T-helper 17 cell (primary cell): ENCODE measurements at places on chromosomes 7 and 10.

DNA sequence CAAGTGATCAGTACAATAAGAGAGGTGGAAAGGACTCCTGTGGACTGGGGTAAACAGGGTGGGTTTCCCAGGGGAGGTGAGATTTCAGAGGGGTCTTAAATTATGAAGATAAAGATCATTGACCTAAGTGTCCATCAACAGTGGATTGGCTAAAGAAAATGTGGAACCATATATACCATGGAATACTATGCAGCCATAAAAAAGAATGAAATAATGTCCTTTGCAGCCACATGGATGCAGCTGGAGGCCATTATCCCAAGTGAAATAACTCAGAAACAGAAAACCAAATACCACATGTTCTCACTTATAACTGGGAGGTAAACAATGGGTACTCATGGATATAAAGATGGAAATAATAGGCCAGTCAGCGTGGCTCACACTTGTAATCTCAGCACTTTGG, 28.9 kb upstream of the CUX1 start:
- no peak for DNase-seq

DNA sequence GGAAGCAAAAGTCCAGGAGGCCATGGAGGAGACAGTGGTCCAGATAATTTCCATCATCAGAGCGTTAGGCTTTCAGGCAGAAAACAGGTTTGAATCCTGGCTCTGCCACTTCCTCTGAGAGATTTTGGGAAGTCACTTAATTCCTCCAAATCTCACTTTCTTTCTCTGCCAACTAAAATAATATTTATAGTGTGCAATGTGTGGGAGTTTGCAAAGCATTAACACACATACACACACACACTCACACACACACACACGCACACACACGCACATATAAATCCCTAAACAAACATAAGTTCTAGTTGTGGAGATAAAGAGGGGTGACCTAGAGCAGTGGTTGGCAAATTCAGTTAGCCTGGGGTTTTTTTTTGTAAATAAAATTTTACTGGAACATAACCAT, 84.8 kb downstream of the TRIL start:
- no peak for DNase-seq

DNA sequence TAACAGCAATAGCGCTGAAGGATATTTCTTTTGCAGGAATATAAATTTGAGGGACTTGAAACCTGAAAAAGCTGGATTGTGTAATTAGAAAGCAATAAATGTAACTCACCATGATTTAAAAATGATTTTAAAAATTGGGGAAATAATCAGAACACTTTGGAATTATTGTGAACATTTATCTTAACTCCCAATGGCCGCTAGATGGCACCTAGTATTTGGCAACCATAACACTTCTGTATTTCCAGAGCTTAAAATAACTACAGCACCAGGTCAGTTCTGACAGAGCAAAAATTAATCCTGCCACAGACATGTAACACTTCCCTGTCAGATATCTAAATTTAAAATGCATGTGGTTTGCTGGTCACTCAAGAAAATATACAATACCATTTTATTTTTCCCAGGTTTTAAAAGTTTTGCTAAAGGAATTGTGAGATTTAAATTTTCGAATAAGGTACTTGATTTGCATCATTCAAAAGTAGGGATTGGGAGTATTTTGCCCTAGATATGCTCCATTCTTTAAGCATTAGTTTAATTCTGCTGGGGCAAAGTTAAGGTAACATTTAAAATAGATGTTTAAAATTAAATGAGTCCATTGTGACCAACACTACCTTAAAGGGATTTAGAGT, 144.5 kb downstream of the PPP1R3A start:
- no peak for DNase-seq

DNA sequence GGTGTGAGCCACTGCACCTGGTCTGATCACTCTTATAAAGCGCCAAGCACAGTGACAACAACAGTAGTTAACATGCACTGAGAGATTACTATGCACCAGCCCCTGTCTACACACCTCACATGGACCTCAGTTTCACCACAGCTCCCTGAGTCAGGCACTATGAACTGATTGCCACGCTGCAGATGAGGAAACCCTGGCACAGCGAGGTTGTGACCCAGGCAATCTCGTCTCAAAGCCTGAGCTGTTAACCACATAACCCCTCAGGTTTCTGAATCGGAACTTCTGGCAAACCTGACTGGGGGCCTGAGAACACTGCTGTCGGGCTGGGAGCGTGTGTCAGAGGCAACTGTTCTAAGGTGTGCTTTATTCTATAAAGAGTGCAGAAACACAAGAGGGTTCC, 150.8 kb downstream of the RNF216 start:
- no peak for DNase-seq

DNA sequence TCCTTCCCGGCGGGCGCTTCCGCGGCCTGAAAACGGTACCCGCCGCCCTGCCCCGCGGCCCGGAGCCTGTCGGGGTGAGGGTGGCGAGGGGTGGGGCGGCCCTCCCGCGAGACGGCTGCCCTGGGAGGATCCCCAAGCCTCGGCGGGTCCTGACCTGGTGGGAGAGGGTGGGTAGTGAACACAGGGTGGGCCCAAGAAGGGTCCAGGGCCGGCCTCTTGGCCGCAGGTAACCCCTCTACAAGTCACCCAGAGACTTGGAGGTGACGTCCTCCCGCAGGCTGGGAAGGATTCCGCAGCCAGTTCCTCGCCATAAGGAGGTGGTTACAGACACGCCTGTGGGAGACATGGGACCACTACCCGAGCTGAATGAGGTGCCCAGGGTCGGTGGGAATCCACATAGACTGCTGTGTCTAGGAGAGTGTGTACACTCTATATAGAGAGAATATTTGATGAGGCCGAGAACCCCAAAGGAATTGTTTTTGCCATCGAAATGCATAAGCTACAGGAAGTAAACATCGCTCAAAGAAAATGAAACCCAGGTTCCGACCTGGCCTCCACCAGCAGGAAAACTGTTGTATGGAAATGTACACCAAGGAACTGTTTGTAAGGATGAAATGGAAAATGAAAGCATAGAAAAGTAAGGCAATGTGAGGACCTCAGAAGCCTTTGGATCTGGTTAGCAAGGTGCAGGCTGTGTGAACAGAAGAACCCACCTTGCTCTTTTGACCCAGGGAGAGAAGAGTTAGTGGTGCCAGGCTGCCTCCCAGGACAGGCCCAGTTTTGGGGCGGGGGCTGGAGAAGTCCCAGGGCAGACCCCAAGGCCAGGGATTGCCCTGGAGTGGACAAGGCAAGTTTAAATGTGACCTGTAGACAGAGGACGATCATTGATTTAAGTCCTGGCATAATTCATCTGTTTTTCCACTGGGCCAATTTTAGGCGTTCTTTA, 659 bp downstream of the OPTN start:
- peak; percentile 16 for DNase-seq

DNA sequence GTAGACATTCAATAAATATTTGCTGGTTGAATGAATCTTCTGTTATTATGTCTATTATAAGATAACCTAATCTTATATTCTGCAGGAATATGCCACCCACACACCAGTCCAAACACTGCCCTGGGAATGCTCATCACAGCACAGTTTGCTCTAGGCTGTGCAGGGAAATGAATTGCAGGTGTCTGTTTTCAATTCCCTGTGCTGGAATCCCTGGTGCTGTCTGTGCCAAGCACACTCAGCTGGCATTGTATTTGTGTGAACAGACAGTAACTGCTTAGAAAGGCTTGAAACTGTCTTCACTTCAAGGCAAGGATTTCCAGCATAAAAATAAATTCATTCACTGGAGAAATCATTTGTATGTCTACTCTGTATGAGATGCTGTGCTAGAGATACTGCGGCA, 20.2 kb downstream of the ATOH7 start:
- no peak for DNase-seq

- no peak for DNase-seq
These were observed 38.2 kb downstream of the STK32C start for GRCh38 chr10:132269266-132270230.

DNA sequence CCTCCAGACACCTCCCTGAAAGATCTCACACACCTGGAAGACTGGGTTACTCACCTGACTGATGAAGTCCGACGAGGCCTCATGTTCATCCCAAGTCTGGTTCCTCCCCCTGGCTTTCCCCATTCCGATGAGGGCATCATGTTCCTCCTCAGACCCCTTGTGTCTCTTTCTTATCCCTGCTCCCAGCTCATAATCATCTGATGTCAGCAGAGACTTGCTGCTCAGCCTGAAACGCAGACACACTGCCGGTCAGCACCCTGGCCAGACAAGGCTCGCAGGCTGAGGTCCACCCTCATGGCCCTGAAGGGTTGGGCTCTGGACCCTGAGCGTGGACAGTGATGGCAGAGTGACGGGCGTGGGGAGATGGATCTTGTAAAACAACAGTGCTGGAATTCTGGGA, 64.3 kb downstream of the TNRC18 start:
- no peak for DNase-seq

DNA sequence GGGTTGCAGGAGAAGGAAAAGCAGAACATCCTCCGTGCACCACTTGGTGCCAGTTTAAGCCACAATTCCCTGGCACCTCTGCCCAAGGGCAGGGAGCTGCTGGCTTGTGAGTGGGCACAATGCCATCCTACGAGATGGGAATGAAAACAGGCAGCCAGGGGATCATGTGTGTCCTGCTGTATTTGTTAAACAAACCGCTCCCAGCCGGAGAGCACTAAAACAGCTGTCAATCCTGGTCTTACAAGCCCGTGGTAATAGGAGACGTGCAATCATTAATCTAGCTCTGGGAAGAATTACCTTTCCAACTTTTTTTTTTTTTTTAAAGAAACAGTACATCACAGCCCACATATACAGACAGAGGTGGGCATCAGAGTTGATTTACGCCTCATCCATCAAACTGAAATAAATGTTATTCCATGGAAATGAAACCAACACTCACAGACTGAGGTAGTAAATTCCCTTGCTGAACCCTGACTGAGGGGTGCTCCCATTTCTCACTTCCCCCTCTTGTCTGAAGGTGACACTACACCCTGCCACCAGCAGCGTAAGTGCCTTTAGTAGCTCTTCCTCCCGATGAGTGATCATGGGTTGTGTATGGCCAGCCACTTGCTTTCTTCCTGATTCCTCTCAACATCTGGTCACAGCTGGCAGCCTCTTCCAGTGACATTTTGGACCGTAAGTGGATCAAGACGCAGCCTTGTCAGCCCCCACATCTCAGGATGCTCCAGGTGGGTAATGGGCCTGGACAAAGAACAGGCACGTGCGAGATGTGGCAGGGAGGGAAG, 143.8 kb downstream of the TEX36 start:
- no peak for DNase-seq

DNA sequence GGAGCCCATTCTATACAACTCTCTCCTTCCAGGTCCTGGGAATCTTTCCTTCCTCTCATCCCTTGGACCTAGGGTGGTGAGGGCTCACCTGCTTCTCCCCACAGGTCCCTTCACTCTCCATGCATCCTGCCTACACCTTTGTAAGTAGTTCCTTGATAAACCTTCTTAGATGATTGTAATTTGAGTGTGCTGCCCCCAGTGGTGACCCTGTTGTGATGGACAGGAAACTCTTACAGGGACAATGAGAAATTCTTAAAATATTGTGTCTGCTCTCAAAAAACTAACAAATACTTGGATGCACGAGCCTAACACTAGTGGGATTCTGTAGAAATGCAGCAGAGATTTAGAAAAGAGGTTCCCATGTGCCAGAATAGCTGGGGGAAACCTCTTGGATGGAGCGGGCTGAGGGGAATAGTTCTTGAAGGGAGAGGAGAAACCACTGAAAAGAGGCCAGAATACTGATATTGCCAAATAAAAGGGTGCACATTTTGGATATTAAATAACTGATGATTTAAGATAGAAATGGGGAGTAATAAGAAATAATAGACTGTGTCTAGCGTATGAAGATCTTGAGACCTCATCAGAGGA, 6.7 kb upstream of the PAXIP1 start:
- DNase-seq: no peak

- no peak for DNase-seq
These were observed 18.9 kb downstream of the BHLHA15 start for GRCh38 chr7:98229991-98230745.

DNA sequence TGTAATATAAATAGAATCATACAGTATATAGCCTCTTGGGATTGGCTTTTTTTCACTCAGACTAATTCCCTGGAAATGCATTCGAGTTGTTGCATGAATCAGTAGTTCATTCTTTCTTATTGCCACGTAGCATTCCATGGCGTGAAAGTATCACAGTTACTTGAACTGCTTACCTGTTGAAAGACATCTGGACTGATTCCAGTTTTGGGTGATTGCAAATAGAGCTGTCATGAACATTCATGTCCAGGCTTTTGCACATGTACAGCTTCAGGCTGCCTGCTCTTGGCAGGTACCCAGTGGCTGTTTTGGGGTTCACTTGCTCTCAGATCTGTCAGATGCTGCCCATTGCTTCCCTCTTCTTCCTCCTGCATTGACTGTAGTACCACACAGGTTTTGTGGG, 54.9 kb downstream of the LRGUK start:
- DNase-seq: no peak

DNA sequence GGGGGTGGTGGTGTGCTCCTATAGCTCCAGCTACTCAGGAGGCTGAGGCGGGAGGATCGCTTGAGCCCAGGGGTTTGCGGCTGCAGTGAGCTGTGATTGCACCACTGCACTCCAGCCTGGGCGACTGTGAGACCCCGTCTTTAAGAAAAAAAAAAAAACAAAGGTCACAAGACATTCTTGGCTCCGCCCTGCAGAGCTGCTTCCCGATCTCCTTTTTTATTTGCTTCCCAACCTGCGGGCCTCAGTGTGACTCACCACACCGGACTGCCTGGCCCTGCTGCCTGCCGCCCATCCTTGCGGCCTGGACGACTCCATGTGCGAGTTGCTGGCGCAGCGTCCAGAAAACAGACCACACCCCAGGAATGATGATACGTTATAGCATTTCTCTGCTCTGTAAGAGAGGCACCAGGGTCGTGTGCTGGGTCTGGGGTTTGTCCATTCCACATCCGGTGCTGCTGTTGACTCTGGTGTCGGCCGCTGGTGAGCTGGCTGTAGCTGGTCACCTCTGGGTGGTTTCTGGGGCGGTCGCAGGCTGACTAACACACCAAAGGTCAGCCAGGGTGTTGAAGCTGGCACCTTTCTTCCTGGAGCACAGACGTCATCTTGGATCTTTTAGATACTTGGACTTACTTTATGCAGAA, 123.6 kb downstream of the TCF7L2 start:
- DNase-seq: no peak

GRCh38 chr10:88147000-88147798, 283.8 kb downstream of the PTEN start:
- no peak for DNase-seq

GRCh38 chr7:65946904-65947303, 35.1 kb downstream of the GUSB start:
- DNase-seq: no peak

DNA sequence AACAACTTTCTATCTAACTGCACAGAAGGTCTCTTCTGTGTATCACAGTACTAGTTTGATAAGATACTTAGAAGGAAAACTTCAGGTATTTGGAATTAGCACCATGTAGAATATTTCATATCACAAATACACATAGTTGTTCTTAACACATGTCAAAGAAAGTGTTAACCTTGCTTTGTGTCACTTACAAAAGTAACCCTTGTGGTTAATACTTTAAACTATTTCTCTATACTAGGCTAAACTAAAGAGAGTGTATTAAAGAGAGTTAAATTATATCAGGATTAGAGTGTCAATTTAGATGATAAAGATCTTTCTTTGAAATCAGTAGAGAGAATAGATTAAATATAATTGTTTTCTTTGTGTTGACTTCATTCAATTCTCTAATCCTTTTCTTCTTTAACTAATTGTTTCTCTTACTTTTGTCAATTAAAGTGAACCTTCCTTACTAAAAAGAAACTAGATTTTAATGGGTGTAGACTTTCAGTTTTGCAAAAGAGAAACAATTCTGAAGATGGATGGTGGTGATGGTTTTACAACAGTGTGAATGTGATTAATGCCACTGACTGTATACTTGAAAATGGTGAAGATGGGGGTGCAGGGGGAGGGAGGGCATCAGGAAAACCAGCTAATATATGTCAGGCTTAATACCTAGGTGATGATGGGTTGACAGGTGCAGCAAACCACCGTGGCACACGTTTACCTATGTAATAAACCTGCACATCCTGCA, 67.8 kb downstream of the CHN2 start:
- DNase-seq: no peak
